DMS79 (cell line): ENCODE measurements at places on chromosomes 2 and 18.

DNA sequence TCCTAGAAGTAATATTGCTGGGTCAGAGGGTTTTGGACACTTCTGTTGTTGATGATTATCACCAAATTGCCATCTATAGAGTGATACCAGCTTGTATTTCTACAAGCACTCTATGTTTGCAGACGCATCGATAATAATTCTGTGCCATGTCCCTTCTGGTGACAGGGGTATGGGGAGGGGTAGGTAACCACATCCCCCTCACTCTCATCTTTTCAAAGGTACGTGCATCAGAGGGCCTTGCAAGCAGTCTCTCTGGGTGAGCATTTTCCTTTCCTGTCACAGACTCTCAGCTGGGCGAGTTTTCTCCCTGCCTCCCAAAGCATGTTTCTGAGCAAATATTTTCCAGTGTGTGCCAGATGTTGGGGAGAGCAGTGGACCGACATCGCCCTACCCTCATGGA lies 98.0 kb downstream of the SMAD7 start:
- no peak for DNase-seq

DNA sequence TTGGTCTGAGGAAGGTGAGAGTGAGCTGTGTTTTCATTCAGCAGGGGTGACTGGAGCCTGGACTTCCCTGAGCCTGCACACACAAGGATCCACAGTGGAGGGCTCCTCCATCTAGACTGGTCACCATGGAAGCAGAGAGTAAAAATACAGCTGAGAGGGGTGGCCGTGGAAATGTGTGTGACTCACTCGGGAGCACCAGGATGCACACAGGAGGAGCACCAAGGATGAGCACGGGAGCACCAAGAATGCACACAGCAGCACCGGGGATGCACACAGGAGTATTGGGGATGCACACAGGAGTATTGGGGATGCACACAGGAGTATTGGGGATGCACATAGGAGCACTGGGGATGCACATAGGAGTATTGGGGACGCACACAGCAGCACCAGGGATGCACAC lies 365.2 kb upstream of the MYT1L start:
- no peak for DNase-seq

- no peak for DNase-seq
These were observed 7.4 kb downstream of the DYSF start for GRCh38 chr2:71460595-71461303.

DNA sequence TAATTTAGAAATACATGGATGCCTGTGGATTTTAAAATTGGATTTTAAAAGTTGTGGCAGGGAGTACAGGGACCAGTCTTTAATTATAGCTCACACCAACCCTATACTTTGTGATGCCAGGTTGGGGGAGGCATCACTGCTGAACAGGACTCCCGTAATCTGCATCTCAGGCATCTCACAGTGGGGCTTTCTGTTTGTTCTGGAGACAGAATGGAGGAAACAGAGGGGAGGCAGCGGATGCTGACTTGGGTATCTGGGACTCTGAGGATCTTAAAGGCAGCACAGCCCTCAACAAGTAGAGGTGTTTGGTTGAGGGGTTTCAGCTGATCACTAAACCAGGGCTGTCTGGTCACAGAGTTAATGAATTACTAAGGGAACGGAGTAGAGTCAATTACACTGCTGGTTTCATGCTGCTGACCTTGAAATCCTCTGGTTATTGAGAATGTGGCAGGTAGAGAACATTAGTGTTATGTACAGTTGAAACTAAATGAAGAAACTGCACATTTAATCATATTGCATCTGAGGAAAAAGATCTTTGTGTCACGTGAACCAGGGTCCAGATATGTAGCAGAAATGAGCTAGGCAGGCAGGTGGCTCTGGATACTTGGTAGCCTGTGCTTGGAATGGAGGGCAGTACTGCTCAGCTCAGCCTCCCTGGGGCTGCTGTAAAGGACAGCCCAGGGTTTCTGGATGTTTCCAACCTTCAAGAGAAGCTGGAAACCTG lies 40.3 kb downstream of the FHOD3 start:
- DNase-seq: no peak

DNA sequence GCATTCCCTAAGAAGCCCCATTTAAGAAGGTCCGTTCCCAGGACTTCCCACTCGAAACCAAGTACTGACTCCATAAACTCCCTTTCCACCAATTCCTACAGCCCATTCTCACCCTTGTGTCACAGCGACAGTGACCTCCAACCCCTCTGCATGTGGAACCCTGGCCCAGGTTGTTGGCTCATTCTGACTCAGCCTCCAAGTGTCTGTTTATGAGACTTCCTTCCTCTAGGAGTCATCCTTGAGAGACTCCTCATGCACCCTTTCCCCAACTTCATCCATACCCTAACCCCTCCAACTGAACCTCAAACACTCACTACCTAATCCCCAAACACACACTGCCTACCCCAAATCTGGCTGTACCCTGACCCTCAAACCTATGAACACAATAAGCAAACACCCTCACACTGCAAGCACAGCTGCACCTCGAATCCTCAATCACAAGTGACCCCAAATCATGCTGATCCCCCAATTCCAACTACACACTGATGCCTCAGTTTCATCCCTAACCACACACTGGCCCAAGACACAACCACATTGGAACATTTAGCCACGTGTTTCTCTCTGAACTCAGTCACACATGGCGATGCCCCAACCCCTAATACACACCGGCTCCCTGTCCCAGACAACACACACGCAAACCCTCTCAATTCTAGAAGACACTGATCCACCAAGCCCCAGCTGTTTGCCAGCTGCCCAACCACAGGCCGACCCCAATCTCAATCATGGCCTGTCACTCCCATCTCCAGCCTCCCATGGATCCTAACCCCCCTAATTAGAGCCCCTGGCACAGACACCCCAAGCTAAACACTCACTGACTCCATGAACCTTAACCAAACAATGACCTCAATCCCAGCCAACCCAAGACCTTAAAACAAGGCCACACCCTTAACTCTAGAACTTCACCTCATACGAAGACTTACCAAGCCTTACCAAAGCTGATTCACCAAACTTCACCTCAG lies 219.6 kb downstream of the CYP26B1 start:
- DNase-seq: no peak

DNA sequence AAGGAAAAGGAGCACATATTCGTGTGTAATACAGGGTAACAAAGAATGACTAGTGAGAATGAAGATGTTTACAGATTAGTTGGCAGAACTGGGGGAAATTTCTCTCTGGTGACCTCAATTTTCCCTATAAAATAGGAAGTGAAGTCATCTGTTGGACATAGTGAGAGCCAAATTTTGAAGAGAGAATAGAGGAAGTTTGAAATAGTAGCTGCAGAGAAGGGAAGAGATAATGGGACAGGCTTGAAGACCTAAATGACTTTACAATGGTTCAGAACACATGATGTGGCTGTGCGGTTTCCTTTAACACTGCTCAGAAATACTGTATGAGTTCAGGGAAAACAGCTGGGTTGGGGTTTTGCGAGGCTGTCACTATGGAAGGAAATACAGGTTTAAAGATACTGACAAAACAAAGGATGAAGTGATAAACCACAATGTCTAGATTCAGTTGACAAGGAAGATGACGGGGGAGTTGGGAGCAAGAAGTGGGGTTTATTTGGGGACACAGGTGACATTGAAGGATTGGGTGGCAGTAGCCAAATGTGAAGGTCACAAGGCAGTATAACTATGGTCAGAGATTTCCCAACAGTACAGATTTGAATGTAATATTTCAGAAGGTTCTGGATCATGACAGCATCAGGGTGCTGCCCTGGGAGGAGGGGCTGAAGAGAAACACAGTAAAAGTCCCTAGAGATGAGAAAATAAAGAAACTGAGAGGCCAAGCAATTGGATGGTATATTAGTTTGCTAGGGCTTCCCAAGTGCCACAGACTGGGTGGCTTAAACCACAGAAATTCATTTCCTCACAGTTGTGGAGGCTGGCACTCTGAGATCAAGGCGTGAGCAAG lies 82.6 kb upstream of the TANK start:
- no peak for DNase-seq

GRCh38 chr2:23456396-23456795 lies 71.4 kb downstream of the KLHL29 start:
- no peak for DNase-seq

DNA sequence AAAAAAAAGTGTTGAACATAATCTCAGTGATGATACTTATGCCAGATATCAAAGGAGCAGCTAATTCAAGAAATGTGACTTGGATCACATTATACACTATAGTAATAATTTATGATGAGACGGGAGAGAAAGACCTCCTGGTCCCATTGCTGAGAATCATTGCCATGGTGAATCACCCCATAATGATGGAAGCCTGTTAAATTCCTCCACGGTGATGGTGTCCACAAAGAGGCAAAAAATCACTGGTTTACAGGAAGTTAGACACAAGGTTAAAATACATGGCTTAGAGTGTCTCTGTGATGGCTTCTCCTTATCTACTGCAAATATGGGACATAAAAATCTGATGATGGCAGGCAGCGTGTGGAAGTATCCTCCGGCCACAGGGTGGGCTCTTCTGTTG lies 210.0 kb downstream of the CDH2 start:
- no peak for DNase-seq

GRCh38 chr2:159808032-159808425 lies 10.0 kb upstream of the CD302 start:
- DNase-seq: no peak

DNA sequence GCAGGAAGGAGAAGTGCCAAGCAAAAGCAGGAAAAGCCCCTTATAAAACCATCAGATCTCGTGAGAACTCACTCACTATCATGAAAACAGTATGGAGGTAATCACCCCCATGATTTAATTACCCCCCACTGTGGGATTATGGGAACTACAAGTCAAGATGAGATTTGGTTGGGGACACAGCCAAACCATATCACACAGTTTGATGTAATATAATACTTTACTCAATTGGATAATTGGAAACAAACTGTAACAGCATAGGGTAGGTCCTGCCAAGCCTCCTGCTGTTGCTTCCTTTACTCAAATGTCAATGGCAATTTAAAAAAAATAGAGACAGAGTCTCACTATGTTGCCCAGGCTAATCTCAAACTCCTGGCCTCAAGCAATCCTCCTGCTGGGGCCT lies 15.5 kb upstream of the METTL21A start:
- DNase-seq: no peak

DNA sequence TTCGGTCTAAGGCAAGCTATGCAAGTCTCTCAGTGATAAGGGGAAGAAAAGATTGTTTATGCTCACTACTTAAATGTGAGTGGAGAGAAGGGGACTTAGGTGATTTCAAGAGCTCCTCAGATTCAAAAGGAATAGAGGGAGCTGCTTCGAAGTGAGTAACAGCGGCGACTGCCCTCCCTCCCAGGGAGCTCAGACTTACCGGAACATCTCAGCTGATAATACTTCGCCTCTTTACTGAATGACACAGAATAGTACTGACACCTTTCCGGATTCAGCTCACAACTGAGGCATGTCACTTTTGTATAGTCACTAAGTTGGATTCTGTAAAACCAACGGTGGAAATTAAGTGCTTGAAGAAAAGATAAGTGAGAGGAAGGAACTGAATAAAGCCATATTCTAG lies 55.5 kb downstream of the DPP4 start:
- DNase-seq: no peak

DNA sequence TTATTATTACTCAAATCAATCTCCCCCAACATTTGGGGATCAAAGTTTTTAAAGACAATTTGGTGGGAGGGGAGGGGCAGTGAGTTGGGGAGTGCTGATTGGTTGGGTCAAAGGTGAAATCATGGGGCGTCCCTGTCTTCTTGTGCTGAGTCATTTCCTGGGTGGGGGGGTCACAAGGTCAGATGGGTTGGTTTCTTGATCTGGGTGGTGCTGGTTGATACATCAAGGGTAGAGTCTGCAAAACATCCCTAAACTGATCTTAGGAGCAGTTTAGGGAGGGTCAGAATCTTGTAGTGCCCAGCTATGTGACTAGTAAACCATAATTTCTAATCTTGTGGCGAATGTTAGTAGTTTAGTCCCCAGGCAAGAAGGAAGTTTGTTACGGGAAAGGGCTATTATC lies 67.4 kb downstream of the MOGAT1 start:
- DNase-seq: no peak

DNA sequence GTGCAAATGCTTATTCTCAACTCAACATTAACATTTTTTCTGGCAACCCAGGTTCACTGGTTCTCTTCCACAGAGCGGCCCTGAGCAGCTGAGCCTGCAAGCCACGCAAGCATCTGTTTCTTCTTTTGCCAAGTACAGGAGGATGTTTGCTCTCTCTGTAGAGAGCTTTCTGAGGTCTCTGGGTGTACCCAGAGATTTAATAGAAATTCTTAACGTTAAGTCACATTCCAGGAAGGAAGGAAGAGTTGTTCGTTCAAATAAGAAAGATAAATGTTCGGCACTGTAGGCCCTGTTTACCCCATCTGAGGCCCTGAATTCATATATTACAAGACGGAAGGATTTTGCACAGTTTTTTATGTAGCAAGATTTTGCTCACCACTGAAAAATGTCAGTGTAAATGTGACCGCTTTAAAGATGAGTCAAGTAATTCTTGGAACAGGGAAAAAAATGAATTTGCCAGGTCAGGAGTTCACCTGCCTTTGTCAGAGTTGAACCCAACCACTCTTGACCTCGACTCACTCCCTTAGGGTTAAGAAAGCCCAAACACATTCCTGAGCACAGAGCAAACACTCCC lies 30.1 kb downstream of the KCTD18 start:
- DNase-seq: no peak

DNA sequence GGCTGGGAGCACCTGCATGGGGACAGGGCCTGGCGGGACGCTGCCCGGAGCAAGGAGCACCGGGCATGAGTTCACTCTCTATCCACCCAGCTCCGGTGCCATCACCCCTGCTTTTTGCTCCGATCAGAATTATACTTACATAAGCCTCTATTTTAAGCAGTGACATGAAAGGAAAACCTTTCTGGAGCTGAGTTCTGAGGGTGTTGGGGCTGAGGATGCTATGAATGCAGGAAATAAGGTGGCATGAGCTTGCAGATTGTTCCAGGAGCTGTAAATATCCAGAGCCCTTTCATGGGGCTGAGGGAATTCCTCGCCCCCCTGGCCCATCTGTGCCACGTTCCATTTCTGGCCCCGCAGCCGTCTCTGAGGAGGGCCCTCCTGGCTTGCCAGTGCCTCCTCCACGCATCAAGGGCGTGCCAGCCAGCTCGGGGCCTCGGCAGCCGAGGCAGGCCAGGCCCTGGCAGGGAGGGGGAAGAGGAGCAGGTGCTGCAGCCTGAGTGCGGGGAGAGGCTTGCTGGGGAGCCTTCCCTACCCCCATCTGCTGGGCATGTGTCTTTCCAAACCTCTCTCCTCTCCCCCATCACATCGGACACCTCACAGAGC lies 91.7 kb upstream of the MCFD2 start:
- peak; percentile 70 for DNase-seq

DNA sequence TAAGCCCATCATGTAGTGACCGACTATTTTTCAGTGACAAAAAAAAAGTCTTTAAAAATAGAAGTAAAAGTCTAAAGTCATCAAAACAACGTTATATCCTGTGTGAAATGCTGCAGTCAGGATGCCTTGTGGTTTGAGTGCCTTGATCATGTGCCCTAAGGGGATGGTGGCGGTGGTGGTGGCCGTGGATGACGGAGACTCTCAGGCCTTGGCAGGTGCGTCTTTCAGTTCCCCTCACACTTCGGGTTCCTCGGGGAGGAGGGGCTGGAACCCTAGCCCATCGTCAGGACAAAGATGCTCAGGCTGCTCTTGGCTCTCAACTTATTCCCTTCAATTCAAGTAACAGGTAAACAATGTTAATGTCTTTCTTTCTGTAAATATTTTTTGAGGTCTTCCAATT lies at the start of gene CD28:
Gene CD28, plus strand, starts transcription at position 237 of the 400 bp plus-strand sequence. Its CDS starts 58 bp downstream, at position 295.
- no peak for DNase-seq
